ENCODE measurements at places on chromosomes 11 and 22. TPM values are rescaled to one million over a fixed set of nuclear protein-coding genes. Genes with fewer than 3 reads are reported as not detected.

- no peak for DNase-seq
Measured at GRCh38 chr11:82899957-82900276, 313 bp downstream of the PRCP start.

DNA sequence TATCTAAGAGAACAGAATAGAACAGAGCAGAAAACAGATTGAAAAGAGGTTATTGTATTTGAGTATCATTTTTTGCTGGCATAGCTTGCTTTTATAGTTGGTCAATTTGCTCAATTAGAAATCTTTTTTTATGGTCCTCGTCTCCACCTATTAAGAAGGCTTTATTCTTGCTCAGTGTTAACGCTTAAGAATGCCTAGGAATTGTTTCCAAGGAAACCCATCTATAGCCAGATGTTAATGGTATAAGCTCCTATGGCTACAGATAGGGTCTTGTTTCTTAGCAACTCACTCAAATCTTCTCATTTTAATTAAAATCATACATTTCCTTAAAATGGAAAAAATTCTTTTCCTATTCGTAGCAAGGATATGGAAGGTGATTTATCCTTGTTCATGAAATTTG, 392.3 kb downstream of the TMEM135 start:
- no peak for DNase-seq

DNA sequence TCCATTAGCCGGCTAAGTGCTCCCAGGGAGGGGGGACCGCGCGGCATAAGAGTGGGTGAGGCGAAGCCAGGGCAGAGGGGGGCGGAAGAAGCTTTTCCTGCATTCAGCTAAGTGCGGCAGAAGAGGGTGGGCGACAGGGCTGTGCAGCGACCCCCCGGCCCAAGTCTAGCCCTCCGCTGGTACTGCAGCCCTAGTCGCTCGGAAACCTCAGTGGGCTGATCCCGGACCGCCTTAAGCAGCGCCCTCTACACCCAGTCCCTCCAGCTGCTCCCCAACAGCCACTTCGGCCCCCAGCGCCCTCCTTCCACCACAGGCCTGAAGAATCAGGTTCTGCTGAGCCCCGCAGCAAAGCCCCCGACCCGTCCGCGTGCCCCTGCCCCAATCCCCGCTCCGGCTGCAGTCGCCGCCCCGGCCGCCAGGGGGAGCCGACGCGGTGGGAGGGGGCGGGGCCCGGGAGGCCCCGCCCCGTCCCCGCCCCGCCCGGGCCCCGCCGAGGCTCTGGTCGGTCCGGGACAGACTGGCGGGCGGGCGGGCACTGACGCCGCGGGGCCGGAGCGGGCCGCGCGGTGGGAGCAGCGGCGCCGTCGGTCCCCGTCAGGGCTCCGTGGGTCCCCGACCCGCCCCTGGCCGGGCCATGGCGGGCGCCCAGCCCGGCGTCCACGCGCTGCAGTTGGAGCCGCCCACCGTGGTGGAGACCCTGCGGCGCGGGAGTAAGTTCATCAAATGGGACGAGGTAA, at the start of gene PLCB3:
TSS of gene PLCB3 (plus strand) at position 515 of the 737 bp plus-strand sequence. CDS start at position 635, 120 bp downstream.
- no peak for DNase-seq

DNA sequence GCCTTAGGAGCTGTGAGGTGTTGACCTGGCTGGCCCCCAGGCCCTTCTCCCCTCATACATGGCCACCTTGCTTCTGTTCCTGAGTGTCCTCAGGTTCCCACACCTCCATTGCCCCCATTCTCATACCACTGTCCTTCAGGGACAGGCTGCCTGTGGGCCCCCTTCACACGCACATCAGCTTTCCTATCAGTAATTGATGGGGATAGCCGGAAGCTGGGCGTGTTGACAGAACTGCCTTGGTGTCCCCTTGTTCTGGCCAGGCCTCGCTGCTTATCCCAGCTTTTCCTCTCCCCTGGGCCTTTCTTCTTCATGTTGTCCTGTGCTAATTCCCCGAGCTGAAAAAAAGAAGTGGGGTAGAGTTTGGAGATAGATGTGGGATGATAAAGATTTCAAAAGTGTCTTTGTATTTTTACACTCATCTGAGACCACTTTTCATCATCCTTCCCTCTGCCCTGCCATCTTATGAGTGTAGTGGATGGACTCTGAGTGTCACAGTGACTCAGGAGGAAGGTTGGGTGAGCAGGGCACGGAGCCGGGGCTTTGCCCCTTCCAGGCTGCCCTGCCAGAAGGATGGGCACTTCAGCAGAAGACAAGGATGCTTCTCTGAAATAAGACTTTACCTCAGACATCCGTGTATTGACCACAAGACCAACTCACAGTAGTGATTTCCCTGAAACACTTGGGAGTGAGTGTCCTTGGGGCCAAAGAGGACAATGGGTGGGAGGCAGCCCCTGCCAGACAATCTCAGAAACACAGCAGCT, 42.8 kb downstream of the MED15 start:
- no peak for DNase-seq

DNA sequence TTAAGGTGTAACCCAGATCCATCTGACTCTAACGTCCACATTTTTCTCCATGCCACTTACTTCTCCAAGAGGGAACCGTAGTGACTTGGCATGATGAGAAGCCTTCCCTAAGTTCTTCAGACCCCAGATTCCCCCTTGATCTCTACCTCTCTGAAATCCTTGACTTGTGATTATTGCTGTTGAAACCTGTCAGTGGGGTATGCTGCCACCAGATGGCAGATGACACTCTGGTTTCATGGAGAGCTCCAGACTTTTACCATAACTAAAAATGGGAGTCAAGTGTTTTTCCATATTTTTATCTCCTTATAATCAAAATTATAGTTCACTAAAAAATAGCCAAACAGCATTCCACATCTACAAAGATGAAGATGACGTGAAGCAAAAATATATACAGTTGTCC, 504.2 kb downstream of the SOX6 start:
- DNase-seq: no peak

- DNase-seq: peak; percentile 24
Measured at GRCh38 chr11:79440571-79441460, at the start of gene TENM4. TENM4 (minus strand) TSS chr11:79441030; CDS start chr11:79069944, 371,086 bp downstream.

GRCh38 chr22:36510966-36511881, 4.4 kb upstream of the FOXRED2 start:
- DNase-seq: no peak

DNA sequence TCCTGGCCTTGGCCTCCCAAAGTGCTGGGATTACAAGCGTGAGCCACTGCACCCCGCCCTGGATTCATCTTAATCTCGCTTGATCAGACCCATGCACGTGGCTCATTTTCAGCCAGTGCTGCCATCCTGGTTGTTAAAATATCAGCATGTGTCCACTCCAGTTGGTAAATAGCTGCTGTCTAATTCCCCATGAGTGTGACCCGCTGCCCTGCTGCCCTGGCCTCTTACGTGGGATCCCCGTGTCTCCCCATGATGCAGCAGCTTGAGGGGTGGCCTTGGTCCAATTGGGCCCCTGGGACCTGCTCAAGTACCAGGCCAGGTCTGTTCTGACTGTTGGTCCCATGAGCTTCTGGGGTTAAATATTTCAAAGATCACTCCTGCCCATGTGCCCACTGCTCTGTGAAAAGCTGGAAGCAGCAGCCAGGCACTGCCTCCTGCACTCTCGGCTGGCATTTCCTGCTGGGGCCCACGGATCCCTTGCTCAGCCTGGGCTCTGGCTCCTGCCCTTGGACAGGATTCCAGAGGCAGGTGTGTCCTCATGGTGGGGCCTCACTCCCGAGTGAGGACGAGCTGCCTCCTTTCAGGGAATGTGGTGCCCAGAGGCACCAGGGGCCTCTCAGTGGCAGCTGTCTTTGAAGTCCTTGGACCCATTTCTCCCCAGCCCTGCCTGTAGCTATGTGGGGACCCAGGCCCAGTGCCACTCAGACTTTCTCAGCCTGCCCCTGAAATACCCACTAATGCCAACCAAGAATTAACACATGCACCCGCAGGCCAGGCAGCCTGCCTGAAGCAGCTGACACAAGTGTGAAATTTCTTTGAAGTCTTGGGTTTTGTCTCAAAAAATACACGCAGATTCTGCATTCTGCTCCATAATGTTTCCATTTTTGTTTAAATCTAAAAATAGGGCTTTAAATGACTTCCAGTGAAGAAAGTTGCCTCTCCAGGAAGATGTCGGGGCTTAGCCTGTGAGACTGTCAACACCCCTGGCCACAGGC, 38.1 kb upstream of the PRDM11 start:
- no peak for DNase-seq

Gene IGLL1
- total RNA-seq: not detected

Gene PLEKHB1
- 8.2 TPM for total RNA-seq

Gene RAC2
- total RNA-seq: 51.6 TPM

- no peak for DNase-seq
Measured at GRCh38 chr11:121575250-121575962, 122.6 kb upstream of the SORL1-AS1 start.

Gene AP1B1
- 58.0 TPM for total RNA-seq

- DNase-seq: peak; percentile 67
Measured at GRCh38 chr11:125404811-125405790, 91.0 kb downstream of the FEZ1 start.

Gene KCNQ1
- total RNA-seq: 5.9 TPM

- DNase-seq: peak; percentile 14
Measured at GRCh38 chr11:117901601-117902000, 25.1 kb upstream of the FXYD6 start.

GRCh38 chr11:113906038-113906437, 1.4 kb downstream of the HTR3B start:
- DNase-seq: no peak

Gene LRRC55
- total RNA-seq: not detected

Gene RBMXL2
- not detected for total RNA-seq

GRCh38 chr11:116933961-116934360, 96.5 kb upstream of the APOA1 start:
- DNase-seq: no peak

Gene RCOR2
- not detected for total RNA-seq

- DNase-seq: no peak
Measured at GRCh38 chr11:120055646-120056045, 82.3 kb downstream of the TRIM29 start.

GRCh38 chr11:61297341-61297740, 2.2 kb upstream of the VWCE start:
- no peak for DNase-seq

Gene KCNJ1
- total RNA-seq: not detected
